Thymus (tissue), 14 donors: ENCODE measurements at places on chromosomes 2 and 18.

DNA sequence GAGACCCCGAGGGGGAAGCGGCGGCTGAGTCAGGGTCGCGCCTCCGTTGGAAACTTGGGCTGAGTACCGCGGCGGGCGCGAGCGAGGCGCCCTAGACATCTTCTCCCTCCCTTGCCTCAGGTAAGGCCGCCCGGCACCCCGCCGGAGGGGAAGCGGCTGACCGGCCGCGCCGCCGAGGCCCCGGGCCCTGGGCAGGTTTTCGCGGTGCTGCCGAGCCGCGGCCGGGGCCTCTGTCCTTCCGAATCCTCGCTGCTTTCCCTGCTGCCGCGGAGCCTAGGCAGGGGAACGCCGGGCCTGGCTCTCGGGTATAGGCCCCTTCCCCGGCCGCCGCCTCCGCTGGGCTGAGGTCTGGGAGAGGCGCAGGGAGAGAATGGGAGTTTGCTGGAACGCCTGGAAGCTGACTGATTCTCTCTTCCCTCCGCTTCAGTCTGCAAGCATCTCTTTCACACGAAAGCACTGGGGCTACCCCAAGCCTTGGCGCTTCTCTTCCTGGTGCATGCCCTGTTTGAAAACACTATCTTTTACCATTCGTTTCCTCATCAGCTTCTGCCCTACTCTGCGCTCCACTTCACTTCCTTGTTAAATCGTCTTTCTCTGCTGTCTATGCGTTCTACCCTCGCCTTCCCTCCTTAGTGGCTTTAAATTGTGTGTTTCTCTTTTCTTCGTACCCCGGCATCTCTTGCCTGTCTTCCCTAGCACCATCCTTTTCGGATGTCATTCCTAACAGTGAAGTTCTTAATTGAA, 652 bp downstream of the PPM1B start:
- peak; percentile 55 for DNase-seq

GRCh38 chr2:119760956-119761275, 1.2 kb downstream of the PTPN4 start:
- DNase-seq, result peak; percentile 21

GRCh38 chr2:230717600-230717999, 5.0 kb downstream of the CAB39 start:
- DNase-seq, result no peak

GRCh38 chr18:21490748-21491147, 109.8 kb downstream of the ESCO1 start:
- DNase-seq, result no peak
